ENCODE measurements at places on chromosomes 11 and 22.

- DNase-seq, result no peak
Measured at GRCh38 chr22:46742576-46743221, 4.6 kb upstream of the CERK start.

DNA sequence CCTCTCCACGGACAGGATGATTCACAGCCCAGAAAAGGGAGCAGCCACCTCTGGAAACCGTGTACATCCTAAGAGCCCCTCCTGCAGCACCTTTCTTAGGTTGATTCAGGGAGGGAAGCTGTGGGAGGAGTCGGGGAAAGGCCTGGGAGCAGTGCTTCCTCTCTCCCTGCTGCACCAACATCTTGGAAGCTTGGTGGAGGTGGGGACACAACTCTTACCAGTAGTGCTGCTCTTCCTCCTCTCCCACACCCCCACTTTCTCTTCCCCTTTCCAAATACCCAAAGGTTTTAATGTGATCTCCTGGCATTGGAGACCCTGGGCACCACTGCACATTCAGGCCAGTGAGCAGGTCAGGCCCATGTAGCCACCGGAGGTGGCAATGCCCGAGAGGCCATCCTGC lies 46.4 kb upstream of the HORMAD2 start:
- no peak for DNase-seq

DNA sequence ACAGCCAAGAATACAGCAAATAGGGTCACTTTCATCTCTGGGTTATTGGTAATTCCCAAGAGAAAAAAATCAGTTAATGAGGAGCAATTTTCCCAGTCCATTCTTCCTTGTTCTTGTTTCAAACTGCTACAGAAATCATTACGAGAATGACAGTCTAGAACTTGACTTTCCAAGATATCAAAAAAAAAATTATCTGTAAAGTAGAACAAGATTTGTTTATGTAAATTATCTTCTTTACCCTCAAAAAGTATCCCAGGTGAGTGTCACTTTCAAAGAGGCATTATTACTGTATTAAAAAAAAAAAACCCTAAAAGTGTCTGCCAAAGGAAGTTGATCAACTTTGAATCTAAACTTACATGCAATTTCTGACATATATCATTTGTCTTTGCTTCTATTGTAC lies at the start of gene OR5W2:
Gene OR5W2 (minus strand): TSS at position 101 of the 400 bp plus-strand sequence. CDS start 0 bp downstream, at position 101.
- DNase-seq, result no peak

GRCh38 chr11:14687943-14688627 lies 44.5 kb downstream of the PDE3B start:
- DNase-seq, result no peak

DNA sequence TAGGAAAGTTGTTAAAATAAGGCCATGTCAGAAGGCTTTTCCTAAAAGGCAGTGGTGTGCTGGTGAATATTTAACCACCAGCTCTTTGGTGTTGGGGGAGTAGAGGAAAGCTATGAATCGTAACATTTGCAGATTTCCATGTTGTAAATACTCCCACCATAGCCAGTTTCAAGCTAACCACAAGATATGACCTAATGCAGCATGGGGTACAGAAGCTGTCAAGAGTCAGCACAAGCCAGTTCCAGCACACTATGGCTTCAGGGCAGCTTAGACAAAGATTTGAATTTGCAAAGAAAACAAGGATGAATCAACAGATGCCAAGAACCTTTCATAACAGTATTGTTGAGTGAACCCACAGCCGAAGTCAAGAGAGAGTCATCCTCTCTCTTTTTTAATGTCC lies 40.0 kb downstream of the COMMD9 start:
- DNase-seq, result no peak

- no peak for DNase-seq
Measured at GRCh38 chr11:119659971-119660723, 68.9 kb downstream of the NECTIN1 start.

DNA sequence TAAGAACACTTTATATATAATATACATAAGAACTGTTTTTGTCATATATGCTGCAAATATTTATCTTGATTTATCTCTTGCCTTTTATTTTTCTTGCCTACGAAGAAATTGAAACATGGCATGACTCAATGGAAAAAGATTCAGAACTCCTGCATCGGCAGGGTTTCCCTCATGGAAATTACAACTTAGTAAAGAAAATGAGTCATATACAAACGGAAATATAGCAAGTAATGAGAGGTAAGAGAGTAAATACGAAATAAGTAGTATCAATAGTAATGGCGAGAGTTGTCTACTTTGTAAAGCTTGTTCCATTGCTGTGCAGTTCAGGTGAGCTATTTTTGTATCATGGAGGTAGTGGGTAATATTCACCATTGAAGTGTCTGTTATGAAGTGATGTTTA lies 350.4 kb downstream of the DDX10 start:
- no peak for DNase-seq

GRCh38 chr11:114774599-114775361 lies 96.5 kb downstream of the NXPE2 start:
- DNase-seq, result peak; percentile 84

GRCh38 chr22:39907605-39908097 lies 6.8 kb downstream of the GRAP2 start:
- DNase-seq, result no peak

GRCh38 chr22:49783036-49783746 lies 44.5 kb downstream of the BRD1 start:
- DNase-seq, result no peak

DNA sequence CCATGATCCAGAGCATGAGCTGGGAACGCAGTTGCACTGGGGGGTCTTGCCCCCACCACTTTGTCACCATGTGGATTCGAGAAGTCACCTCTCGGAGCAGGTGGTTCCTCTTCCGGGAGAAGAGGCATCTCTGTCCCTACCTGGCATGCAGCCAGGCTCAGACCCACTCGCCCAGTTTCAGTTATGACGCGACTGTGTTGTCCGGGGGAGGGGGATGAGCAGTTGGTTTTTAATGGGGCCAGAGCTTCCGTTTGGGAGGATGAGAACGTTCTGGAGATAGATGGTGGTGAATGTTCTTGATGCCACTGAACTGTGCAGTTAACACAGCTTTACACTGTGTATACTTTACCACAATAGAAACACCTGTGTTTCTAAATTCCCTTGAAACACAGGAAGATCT lies 41.5 kb downstream of the DHCR7 start:
- DNase-seq, result no peak

DNA sequence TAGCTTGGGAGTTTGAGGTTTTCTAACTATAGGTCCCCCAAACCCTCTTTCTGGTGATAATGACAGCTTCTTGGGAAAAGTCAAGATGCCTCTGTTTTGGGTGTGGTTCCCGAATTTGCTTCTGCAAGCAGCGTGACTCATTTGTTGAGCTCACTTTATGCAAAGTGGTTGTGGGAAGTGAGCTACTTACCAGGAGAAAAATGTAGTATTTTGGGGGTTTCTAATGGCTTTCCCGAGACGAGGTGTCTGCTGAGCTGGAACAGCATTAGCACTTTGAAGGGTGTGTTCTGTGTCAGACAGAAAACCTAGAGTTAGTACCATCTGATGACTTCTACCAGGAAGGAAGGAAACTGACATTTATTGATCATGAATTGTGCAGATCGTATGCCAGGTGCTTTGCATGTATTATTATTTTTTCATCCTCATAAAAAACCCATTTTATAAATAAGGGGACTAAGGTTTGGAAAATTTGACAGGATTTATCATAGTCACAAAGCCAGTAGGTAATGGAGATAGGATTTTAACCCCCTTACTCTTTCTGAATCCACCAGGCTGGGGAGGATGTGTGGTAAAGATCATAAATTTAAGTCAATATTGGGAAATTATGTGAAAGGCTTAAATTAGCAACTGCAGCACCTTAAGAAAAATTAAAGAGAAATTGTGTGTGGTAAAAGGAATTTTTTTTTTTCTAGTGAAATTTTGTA lies 108.8 kb upstream of the CD44 start:
- DNase-seq, result no peak

DNA sequence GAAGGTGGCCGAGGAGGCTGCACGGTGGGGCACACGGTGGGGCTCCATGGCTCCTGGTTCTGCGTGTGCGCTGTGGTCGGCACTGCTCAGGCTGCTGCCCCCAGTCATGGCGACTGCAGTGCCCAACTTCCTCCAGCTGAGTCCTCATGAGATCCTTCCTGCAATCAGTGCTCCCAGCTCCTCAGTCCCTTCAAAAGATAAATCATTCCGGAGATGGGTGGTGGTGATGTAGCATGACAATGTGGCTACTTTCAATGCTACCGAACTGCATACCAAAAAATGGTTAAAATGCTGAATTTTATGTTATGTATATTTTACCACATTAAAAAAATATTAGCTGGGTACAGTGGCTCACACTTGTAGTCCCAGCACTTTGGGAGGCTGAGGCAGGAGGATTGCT lies 14.1 kb upstream of the VPREB1 start:
- DNase-seq, result no peak

DNA sequence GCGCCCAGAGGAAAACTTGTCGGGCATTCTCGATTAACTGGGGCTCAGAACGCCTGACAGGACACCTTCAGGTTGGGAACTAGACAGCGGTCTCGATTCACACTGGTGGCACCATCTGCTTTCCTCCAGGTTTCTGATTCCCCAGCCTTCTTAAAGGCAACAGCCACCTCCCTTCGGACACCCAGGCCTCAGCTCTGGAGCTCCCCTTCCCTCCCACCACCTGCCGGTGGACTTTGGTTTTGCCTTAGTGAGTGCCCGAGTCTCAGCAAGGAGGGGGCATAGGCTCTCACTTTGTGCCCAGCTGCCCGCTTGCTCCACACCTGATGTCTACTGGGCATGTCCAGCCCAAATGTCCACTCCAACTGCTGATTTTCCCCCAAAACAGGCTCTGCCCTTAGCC lies 110.4 kb upstream of the PARVA start:
- DNase-seq, result no peak

DNA sequence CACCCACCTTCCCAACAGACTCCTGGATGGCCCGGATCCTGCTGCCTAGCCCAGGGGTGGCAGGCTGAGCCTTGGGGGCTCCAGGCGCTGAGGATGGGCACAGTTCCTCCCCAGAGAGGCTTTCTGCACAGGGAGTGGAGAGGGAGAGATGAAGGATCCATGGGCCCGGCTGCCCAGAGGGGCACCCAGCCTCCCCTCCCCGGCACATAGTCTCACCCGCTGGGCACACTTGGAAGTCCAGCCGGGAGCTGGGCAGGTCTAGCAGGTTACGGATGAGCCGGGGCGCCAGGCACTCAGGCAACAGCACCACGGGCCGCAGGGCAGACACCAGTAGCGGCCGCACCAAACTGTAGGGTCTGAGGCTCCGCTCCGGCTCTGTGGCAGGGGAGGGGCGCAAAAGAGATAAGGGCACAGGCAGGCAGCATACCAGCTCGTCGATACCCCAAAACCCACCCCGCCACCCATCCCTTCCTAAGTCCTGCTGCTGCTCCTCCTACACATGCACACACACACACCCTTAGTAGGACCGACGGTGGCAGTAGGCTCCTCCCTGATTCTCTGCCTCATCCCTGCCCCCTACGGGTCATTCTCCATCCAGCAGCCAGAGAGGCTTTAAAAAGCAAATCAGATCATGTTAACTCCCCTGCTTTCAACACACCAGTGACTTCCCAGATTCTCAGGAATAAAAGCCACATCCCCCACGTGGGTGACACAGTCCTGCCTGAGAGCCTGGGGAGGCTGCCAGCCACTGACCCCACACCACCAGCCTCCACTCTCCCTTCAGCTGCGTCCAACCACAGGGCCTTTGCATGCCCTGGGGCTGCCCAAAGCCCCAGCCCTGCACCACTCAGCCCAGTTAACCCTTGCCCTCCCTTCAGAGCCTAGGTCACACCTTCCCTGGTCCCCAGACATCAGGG lies 6.5 kb upstream of the MFNG start:
- peak; percentile 88 for DNase-seq

- DNase-seq, result no peak
Measured at GRCh38 chr11:125382314-125382791, 113.7 kb downstream of the FEZ1 start.

DNA sequence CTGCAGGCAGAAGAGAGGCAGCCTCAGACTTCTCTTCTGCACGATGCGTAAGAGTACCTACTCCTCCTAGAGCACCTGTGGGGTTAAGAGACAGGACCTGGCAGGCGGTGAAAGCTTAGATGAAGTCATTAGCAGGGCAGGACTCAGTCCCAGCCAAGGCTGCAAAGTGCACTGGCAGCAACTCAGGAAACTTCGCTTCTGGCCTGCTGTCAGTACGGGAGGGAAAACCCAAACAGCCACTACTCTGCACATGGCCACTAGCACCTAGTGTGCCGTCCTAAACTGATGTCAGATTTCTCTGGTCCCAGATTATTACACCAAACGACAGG lies 8.8 kb upstream of the KLHL35 start:
- no peak for DNase-seq

- no peak for DNase-seq
Measured at GRCh38 chr11:69416762-69417698, 64.4 kb upstream of the LINC01488 start.

GRCh38 chr11:83037877-83038276 lies 33.8 kb downstream of the RAB30 start:
- no peak for DNase-seq

- no peak for DNase-seq
Measured at GRCh38 chr11:86186386-86186785, 58.2 kb upstream of the EED start.

DNA sequence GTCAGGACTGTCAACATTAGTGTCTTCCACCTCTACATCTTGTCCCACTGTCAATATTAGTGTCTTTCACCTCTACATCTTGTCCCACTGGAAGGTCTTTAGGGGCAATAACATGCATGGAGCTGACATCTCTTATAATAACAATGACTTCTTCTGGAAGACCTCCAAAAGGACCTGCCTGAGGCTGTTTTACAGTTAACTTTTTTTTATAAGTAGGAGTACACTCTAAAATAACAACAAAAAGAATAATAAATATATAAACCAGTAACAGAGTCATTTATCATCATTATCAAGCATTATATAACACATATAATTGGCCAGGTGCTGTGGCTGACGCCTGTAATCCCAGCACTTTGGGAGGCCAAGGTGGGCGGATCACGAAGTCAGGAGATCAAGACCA lies 57.5 kb downstream of the PAK1 start:
- no peak for DNase-seq

GRCh38 chr11:86183694-86184093 lies 60.9 kb upstream of the EED start:
- DNase-seq, result no peak

DNA sequence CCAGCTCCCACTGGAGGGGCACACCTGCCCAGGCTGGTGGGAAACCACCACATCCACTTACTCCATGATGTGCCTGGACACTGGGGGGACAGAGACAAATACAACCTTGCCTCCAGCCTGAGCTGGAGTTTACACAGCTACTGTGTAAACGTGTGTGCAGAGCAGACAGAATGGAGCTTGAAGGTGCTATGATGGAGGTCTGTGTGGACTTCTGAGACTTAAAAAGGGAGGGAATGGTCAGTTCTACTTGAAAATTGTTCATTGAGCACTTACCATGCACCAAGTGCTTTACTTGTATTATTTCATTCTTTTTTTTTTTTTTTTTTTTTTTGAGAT lies 11.2 kb downstream of the CDCA5 start:
- DNase-seq, result no peak

- no peak for DNase-seq
Measured at GRCh38 chr11:69427337-69427736, 54.1 kb upstream of the LINC01488 start.

- DNase-seq, result no peak
Measured at GRCh38 chr11:40716344-40717130, 742.9 kb downstream of the LRRC4C start.
